ENCODE measurements at places on chromosomes 1 and 21.

DNA sequence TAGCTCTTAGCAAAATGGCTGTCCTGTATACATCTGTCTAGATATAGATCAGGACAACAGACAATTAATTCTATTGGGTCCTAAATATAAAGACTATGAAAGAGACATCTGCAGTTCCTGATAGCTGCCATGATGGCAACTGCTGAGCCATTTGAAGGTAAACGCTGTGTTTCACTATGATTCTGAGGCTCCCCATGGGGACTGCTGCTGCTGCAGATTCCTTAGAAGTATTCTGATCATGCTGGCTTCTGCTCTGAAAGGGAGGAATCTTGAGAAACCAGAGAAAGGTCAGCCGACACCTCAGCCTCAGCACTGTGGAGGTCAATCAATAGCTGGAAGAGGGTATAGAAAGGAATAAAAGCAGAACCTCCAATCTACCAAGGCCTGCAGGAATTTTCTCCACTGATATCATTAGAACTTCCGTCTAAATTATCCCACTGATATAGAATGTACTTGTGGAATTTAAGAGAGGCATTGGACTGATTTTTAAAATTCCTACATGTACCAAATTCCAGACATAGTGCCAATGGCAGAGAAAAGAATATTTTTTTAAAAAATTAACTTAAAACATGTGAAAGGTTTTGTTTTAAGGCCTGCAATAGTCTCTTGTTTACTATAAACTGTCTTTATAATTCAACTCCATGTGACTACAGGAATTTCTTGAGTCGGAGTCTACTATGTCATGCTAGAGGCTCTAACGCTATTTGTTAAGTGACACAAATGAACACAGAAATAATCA, 53.2 kb downstream of the DDAH1 start:
- DNase-seq = no peak

DNA sequence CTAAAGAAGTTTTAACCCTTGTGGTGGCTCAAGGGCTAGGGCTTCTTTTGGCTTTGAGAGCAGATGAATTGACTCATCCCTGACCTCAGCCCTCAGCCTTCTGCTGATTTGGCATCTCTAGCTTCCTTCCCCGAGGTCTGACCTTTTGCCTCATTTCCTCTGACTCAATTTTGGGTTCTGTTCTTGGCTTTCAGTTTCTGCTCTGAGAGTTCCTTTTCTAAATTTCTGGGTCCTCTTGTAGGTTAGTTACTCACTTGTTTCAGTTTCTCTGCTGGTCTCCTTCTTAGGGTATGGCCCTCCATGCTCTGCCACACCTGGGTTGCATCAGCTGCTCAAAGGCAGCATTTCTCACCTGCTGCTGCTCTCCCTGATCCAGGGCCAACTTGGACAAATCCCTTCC, 19.4 kb downstream of the PDE4B start:
- no peak for DNase-seq

GRCh38 chr1:145690587-145691558, 16.3 kb downstream of the PDZK1 start:
- DNase-seq = no peak

GRCh38 chr21:32826329-32827167, 55.0 kb upstream of the PAXBP1 start:
- DNase-seq = no peak

- no peak for DNase-seq
Measured at GRCh38 chr1:205133287-205133686, 11.5 kb upstream of the RBBP5 start.

- DNase-seq = no peak
Measured at GRCh38 chr1:162353702-162354101, 23.0 kb downstream of the SPATA46 start.
